NCI-H774 (cell line): ENCODE measurements at places on chromosomes 3 and 15.

GRCh38 chr15:58490086-58490887 lies 58.5 kb downstream of the LIPC start:
- no peak for DNase-seq

DNA sequence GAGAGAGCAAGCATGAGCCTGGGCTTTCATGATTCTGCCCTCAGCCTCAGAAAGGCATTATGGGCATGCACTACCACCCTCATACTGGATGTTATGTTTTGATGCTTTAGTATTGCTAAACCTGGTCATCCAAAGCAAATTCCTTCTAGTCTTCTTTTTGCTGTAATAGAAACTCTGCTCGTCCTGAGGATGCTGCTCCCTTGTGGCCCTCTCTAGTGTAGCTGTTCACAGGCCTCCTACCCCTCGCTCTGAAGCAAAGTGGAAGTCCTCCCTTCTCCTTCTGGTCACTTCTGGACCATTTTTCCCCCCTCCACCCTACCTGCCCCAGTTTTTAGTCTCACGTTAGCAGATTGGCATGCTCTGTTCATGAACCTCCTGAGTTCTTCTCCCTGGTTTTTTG lies 22.9 kb upstream of the CCNL1 start:
- DNase-seq, result no peak

GRCh38 chr3:99516936-99517335 lies 121.5 kb upstream of the COL8A1 start:
- DNase-seq, result no peak

DNA sequence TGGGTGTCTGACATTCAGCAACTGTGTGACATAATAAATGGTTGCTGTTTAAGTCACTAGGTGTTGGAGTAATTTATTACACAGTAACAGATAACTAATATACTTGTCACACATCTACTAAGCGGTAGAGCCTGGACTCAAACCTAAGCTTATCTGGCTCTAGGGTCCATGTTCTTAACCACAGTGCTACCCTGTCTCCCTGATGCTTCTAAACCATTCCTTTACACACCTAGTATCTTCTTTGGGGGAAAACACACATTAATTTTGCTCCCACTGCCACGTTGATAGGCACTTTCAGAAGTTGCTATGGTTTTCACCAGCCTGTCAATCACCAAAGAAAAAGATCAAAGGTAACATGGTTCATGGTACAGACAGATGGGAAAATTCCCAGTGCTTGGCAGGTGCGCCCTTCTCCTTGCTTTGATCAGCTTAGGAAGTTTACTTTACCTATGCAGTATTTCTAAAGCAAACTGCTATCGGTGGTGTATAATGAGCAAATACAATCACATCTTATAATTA lies 150.8 kb downstream of the PDZRN3 start:
- no peak for DNase-seq

DNA sequence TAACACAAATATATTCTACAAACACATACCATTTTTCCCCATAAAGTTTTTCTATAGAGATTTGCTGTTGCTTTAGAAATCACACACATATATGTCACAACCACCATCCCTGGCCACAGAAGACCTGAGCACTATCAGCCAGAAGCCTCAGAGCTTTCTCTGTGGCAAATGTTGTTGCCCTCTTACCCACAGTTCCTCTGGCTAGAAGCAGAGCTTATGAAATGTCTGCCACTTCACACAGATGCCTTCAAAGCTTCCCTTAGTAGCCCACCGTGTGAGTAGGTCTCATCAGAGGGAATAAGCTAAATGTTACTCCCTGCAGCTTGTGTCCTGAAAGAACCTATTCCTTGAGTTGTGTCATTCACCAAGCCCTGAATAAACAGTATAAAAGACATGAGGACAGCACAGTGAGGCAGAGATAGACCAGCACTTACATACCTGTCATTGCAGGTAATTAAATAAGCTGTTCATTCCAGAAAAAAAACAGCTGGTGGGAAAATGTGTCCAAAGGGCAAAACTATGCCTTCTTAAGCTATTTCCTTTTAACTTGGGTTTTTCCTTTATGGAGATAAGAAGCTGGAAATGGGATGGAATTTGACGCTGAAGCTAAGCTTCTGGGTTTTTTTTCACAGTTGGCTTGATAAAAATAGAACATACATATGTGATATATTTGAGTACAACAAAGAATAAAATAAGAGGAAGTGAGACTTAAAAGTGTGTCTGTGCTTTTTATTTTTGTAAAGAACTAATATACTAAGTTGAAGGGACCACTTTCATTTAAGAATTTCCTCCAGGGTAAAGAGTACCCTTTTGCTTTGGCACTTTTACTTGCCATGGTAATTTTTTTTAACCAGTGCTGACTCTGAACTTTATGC lies 391.4 kb downstream of the KCNH8 start:
- DNase-seq, result no peak

DNA sequence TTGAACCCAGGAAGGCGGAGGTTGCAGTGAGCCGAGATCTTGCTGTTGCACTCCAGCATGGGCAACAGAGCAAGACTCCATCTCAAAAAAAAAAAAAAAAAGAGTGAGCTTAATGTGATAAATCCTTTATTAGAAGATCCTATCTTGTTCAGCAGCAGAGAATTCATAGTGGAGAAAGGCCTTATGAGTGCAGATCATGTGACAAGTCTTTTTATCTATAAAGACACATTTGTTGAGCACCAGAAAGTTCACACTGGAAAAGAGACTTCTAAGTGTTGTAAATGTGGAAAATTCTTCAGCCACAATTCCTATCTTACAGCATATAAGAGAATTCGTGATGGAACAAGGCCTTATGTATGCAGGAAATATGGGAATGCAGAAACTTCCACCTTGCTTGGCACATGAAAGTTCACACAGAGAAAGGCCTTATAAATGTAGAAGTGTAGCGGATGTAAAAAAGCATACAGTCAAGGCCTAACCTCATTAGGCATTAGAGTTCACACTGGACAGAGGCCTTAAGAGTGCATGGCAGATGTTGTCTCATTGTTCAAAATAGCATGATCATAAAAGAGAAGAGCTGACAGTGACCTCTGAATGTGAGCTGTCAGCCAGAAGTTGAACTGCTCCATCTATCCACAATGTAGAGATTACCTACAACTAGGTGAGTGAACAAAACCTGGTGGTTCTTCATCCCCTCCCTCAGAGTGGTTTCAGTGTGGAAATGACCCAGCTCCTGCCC lies 16.7 kb downstream of the ADAM10 start:
- no peak for DNase-seq

GRCh38 chr3:30232142-30232541 lies 374.3 kb upstream of the TGFBR2 start:
- DNase-seq, result no peak

GRCh38 chr3:80068459-80068858 lies 300.7 kb upstream of the ROBO1 start:
- DNase-seq, result no peak

GRCh38 chr15:83030021-83030420 lies 18.6 kb upstream of the C15orf40 start:
- DNase-seq, result no peak

DNA sequence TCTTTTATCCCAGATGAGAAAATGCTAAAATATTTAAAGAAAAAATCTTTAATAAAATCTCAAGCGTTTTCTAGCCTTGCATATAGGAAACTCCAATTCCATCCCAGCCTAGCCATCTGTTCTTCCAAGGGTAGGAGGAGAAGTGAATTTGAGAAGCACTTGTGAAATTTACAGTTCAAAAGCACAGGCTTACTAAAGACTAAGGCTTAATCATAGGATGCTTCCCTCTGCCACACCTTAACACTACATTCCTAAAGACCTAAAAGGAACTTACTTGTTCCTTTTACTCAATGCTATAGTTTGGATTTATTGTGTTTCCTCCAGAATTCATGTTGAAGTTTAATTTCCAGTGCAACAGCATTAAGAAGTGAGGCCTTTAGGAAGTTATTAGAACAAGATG lies 764.8 kb upstream of the CADM2 start:
- no peak for DNase-seq

DNA sequence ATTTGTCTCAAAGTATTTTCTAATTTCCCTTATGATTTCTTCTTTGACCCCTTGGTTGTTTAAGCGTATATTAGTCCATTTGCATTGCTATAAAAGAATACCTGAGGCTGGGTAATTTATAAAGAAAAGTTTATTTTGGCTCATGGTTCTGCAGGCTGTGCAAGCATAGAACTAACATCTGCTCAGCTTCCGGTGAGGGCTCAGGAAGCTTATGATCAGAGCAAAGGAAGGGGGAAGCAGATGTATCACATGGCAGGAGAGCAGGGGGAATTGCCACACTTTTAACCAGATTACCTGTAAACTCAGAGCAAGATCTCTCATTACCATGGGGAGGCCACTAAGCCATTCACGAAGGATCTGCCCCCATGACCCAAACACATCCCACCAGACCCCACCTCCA lies 148.2 kb downstream of the PDE8A start:
- no peak for DNase-seq

GRCh38 chr3:48990636-48991469 lies 812 bp downstream of the P4HTM start:
- no peak for DNase-seq

DNA sequence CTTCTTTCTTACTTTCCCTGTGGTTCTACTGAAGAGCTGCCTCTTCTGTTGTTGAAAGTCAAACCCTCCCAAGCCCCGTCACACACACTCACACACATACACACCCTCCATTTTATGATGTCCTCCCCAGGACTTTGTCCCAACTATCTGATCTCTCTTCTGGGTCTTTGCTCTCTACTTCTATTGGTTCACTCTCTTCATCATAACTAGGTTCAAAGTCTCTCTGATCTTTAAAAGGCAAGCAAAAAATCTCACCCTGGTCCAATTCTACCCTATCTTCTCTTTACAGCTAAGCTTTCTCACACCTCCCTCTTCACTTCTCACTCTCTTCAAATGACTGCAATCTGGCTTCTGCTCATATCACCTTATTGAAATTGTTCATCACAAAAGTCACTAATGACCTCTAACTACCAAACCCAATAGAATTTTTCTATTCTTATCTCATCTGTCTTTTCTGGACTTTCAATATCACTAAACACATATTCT lies 34.8 kb downstream of the LRRFIP2 start:
- DNase-seq, result no peak

DNA sequence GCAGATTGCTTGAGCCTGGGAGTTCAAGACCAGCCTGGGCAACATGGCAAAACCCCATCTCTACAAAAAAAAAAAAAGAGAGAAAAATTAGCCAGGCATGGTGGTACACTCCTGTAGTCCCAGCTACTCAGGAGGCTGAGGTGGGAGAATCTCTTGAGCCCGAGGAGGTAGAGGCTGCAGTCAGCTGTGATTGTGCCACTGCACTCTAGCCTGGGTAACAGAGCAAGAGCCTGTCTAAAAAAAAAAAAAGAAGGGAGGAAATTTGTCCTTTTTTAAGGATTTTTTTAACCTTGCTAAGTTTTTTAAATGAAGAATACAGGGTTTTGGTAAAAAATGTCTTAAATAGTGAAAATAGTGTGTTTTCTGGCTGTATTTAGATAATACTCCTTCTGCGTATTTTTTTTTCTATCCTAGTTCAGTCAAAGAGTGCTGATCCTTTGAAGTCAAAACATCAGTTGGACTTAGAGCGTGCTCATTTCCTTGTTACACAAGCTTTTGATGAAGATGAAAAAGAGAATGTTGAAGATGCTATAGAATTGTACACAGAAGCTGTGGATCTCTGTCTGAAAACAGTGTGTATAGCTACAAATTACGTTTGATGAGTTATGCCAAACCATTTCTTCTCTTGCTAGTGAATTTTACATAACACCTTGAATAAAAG lies 11.1 kb downstream of the CAPN7 start:
- DNase-seq, result no peak

GRCh38 chr15:74786551-74787165 lies 4.8 kb downstream of the CSK start:
- DNase-seq, result peak; percentile 7

DNA sequence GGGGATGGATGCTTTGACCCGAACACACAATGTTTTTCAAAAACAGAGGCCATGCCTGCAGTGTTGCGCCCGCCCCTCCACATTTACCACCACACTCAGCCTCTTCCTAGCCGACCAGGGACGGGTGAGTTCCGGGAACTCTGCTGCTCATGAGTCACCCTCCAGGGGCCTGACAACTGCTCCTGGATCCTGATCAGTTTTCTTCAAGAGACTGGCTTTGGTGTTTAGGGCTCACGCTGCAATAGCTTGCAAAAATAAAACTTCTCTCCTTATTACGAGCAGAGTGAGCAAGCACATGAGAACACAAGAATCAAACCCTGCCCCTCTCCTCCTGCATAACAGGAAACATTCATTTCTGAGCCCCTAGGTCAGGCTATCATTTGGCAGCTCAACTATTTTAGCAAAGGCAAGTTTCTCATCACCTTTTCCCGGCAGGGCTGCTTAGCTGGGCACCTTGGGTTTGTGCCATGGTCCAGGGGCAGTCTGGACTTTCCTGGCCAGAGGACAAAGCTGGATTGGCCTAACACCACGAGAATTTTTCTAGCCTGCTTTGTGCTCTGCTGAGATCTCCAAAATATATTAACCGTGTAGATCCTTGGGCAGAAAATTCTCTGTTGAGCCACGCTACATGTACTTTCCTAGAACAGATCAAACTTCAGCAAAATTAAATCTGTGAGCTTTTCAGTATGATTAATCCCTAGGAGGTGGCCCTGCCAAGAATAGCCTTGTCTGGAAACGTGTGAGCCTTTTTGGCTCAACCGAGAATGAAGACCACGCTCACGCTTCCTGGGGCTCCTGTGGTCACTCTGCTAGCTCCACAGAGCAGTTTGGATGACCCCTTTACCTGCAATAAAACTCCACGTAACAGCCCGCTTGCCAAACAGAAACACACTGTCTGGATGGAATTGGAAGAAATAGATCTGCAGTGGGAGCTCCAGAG lies 52.7 kb upstream of the SPATA12 start:
- DNase-seq, result no peak

GRCh38 chr3:143979813-143980212 lies 8.2 kb downstream of the DIPK2A start:
- no peak for DNase-seq

GRCh38 chr3:23162934-23163333 lies 40.2 kb upstream of the UBE2E2 start:
- no peak for DNase-seq

- DNase-seq, result no peak
These were observed 274.2 kb downstream of the FOXP1 start for GRCh38 chr3:71309342-71309741.

- no peak for DNase-seq
These were observed 3.9 kb upstream of the NR2E3 start for GRCh38 chr15:71806452-71806931.

DNA sequence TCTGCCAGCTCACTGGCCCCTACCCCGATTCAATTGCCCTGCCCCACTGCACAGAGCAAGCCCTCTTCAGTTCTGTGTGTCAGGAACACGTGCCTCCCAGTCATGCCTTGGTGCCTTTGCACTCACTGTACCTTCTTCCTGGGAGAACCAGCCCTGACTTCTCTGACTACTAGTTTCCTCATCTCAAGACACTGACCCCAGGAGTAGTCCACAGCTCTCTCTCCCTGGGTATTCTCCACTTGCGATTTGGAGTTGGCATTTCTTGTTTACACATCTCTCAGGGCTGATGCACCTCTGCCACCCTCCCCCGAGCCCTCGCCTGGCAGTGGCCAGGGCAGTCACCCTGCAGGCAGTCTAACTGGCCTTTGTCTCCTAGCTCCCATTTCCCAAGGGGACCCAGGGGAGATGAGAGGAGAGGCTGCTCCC lies 5.7 kb downstream of the CISH start:
- no peak for DNase-seq
